Activated CD8-positive, alpha-beta memory T cell treated with anti-CD3 and anti-CD28 coated beads for 4 hours (primary cell): ENCODE measurements at places on chromosomes 7 and 10.

- DNase-seq: peak; percentile 4
These were observed 126.2 kb downstream of the PRPF18 start for GRCh38 chr10:13712837-13713581.

- no peak for DNase-seq
These were observed 743.0 kb downstream of the NRG3 start for GRCh38 chr10:82618007-82618406.

- DNase-seq: no peak
These were observed 26.5 kb upstream of the TRIL start for GRCh38 chr7:28984631-28985030.

GRCh38 chr7:70907259-70908247, 224.4 kb upstream of the GALNT17 start:
- no peak for DNase-seq

GRCh38 chr10:3208481-3209406, 36.2 kb upstream of the PITRM1 start:
- DNase-seq: no peak

DNA sequence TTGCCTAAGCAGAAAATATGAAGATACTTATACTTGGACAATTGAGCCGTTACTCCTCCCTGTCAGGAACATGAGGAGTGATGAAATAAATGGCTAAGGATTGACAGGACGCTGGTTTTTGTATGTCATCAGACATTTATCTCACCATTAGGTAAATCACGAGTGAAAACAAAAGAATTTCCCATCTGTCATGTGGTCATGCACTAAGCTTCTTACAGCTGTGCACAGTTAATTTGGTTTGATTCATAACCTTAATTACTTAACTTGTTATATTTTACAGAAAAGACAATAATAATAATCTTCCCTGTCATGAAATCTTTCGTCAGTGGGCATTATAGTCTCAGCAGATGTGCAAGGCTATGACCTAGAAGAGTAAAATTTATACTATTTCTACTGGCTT, 266.5 kb downstream of the HGF start:
- no peak for DNase-seq

- DNase-seq: no peak
These were observed 355.0 kb downstream of the RNLS start for GRCh38 chr10:88228130-88228529.

GRCh38 chr7:50717181-50717580, 65.5 kb downstream of the GRB10 start:
- DNase-seq: no peak
